ENCODE measurements at places on chromosomes 16 and 17. TPM values are rescaled to one million over a fixed set of nuclear protein-coding genes. Genes with fewer than 3 reads are reported as not detected.
A peak's percentile ranks its signal among the peaks of the same experiment; 100 is the strongest.

GRCh38 chr16:30923554-30924075 is at the start of gene FBXL19:
TSS of gene FBXL19 (plus strand) at chr16:30923572. CDS start at chr16:30925755, 2,183 bp downstream.
- peak; percentile 52 for DNase-seq

- peak; percentile 87 for DNase-seq
These were observed 2.5 kb downstream of the RNF166 start for GRCh38 chr16:88703486-88704309.

GRCh38 chr16:69329369-69330285 is 761 bp downstream of the PDF start:
- DNase-seq: peak; percentile 10

CPHXL2 gene
- total RNA-seq: not detected

PYDC1 gene
- total RNA-seq: not detected

USP6 gene
- not detected for total RNA-seq

CCDC200 gene
- total RNA-seq: 0.27 TPM

DNA sequence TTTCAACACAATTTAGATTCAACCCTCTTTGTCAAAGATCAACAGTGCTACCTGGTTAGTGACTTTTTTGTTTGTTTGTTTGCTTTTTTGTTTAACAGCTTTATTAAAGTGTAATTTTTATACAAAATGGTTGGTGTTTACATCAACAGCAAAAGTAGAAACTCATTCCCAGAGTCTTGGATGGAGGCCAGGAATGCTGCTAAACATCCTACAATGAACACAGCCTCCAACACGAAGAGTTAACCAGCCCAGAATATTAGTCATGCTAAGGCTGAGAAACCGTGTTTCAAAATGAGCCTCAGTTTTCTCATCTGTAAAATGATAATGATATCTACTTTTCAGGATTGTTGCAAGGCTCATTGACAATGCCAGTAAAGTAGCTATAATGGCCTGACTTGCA is 211.0 kb upstream of the MAF start:
- DNase-seq: no peak

GRCh38 chr17:1067282-1067956 is 70.5 kb downstream of the TIMM22 start:
- DNase-seq: no peak

- DNase-seq: no peak
These were observed 650.4 kb downstream of the WWOX start for GRCh38 chr16:78749745-78750268.

CMTM4 gene
- 3.3 TPM for total RNA-seq

DNA sequence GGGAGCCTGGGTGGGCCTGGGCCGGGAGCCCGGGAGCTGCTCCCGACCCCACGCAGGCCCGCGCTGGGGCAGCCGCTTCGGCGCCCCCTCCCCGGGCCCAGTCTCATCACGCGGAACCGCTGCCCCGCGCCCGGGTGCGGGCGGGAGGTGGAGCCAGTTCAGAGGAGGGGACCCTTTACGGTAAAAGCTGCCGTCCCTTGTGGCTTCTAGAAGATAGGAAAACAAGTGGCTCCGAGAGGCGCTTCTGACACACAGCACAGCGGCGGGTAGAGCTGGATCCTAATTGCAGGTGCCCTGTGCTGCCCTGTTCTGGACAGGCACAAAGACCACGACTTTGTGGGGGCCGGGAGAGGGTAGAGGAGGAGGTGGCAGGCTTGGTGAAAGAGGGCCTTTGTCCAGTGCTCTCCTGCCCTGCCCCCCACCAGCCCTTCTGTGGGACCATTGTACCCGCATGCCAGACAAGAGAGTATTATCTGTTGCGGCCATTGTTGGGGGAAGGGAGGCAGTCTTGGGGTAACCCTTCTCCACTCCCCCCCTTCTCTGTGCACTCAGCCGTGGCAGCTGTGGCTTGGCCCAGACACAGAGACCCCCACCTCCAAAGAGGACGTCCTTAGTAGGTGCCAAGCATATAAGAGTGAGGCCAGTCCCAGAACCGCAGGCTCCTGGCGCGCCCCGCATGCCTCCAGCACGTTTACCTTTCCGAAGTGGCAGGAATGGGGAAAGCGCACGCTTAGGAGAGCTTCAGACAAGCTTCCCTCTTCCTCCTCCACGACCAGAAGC is 736 bp downstream of the CNP start:
- DNase-seq: peak; percentile 66

DNA sequence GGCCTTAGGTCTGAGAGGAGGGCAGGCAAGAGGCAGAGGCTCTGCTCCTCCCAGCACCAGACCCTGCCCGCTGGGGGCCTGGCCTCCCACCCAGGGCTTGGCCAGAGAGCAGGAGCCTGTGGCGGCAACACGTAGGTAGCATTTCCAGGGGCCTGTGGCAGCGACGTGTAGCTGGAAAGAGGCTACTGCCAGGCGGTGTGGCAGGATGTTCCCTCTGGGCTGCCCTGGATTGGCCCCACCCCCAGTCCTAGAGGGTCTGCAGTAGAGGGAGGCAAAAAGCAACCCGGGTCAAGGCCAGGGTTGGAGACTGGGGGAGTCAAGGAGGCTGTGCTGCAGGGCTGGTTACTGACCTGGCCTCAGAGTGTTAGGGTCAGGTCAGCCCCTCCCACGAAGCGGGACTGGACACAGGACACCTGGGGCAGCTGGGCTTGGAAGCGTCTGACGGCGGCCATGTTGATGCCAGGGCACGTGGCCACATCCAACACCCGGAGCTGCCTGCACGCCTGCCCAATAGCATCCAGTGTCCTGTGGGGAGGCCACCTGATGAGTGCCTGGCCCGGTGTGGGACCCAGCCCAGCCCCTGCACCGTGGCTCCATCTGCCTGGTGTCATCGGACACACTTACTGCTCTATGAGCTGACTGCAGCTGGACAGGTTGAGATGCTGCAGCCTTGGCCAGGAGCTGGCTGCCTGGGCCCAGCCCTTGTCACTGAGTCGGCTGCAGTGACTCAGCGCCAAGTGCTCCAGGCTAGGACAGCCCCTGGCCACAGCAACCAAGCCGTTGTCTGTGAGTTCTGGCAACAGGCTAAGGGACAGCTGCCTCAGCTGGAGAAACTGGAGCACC is 8.5 kb downstream of the ELMO3 start:
- DNase-seq: no peak

ADORA2B gene
- total RNA-seq: 1.9 TPM

FBXW10 gene
- total RNA-seq: 0.23 TPM

DNA sequence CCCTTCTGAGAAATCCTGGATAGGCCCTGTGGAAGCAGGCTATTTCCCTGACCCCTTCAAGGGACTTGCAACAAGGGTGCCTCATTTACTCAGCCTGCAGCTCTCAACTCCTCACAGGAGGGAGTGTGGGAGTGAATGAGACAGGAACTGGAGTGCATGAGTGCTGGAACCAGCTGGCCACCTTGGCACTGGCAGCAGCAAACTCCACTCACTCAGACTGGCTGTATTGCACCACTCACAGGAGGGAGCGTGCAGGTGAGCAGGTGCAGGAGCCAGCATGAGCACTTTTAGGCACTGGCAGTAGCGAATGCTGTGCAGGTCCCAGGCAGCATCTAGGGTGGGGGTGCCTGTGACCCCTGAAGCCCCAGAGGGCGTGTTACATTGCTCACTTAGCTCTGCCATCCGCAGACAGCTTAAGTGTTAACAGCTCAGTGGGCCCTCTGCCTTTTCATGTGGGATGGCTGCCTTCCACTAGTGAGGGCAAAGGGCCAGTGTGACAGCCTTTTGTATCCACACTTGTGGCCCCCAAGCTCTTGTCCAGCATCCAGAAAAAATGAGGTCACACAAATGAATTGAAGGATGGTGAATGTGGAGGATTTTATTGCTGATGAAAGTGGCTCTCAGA is 11.0 kb upstream of the ZNHIT3 start:
- no peak for DNase-seq

CACNG3 gene
- not detected for total RNA-seq

GRCh38 chr17:78358538-78359320 is 1.1 kb downstream of the SOCS3 start:
- DNase-seq: peak; percentile 59

DHRS13 gene
- total RNA-seq: 29.5 TPM

SKAP1 gene
- total RNA-seq: 109 TPM

All from activated CD4-positive, alpha-beta T cell treated with anti-CD3 and anti-CD28 coated beads for 36 hours (primary cell).